ENCODE measurements at places on chromosomes 6 and 20.

GRCh38 chr6:134474955-134475354 is 157.0 kb upstream of the SGK1 start:
- no peak for DNase-seq

GRCh38 chr6:42722497-42722896 is at the start of gene PRPH2:
Gene PRPH2 (minus strand): TSS chr6:42722597. CDS start chr6:42722334, 263 bp downstream.
- DNase-seq: no peak

- no peak for DNase-seq
Measured at GRCh38 chr20:10654630-10655029, 19.2 kb downstream of the JAG1 start.

GRCh38 chr6:108008363-108008762 is 50.4 kb upstream of the SEC63 start:
- no peak for DNase-seq

GRCh38 chr6:170288091-170288631 is 2.7 kb downstream of the DLL1 start:
- no peak for DNase-seq

DNA sequence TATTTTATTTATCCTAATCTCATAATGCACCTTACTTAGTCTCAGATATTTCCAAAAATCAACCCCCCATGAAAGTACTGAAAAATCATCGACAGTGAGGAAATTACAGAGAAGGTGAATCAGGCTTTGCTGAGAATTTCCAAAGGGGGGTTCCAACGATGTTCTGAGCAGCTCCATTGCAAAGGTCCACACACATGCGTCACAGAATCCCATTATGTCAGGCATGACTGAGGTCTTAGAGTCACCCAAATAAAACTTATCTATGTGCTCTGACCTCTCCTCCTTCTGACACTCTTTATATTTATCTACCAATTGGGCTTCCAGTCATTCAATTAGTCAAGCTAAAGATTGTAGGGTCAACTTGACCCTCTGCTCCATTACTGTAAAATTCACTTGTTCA is 12.7 kb upstream of the LRRN4 start:
- DNase-seq: no peak

DNA sequence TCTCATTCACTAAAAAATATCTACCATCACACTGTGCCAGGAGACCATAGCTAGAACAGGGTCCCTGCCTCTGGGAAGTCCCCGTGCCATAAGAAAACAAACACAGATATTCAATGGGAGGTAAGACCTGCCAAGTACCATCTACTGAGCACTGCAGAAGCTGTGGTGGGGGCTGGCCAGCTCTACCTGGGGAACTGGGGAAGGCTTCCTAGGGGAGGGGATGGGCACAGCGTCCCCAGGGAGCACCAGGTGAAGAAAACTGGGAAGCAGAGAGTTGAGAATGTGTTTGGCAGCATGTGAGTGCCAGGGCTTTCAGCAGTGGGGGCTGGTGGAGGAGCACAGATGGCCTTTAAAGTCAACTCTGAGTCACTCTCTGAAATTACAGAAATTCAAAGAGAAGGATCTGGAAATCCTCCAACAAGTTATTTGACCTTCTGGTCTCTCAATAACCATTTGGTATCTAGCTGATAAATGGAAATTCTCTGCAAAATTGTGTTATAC is 85.2 kb downstream of the SHLD1 start:
- DNase-seq: peak; percentile 16

DNA sequence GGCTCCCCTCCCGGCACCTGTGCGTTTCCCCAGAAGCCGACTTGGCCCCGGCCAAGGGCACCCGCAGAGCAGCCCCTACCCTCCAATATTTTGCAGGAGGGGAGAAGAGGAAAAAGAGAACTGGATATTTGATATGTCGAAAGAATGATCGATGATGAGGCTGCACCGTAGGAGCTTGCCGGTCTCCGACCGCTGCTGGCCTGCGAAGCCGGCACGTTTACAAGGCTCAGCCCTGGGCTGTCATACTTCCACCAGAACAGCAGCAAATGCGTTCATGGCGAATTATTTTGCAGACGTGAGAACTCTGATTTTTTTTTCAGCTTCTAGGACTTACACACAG is 296.7 kb downstream of the TFAP2C start:
- DNase-seq: no peak

DNA sequence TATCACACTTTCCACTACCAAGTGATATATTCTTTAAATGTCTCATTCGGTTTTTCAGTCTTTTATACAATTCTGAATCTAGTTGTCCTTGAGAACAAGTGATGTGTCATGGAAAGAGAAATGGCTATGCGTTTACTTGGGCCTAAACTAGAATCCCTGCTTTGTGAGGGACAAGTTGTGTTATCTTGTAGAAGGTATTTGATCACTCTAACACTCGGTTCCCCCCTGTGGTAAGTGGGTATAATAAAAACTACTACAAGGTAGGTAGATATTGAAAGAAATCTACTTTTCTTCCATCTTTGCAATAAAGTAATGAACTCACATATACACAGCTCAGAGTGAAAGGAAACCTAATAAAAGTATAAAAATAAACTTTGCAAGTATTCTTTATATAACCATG is 108.9 kb downstream of the MANEA start:
- no peak for DNase-seq

- no peak for DNase-seq
Measured at GRCh38 chr6:157551041-157551832, 170.2 kb downstream of the ZDHHC14 start.

- no peak for DNase-seq
Measured at GRCh38 chr20:46215913-46216707, 92.2 kb downstream of the CDH22 start.

GRCh38 chr6:170174771-170175643 is 115.9 kb downstream of the DLL1 start:
- no peak for DNase-seq

DNA sequence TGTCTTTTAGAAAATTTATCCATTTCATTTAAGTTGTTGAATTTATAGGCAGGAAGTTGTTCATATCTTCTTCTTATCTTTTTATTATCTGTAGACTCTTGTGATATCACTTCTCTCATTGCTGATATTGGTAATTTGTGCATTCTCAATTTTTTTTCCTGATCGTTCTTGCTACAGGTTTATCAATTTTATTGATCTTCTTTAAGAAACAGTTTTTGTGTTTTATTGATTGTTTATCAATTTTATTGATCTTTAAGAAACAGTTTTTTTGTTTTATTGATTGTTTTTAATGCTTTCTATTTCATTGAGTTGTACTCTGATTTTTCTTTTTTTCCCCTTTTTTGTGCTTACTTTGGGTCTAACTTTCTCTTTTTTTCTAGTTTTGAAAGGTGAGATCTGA is 23.8 kb upstream of the SLC22A2 start:
- DNase-seq: no peak

DNA sequence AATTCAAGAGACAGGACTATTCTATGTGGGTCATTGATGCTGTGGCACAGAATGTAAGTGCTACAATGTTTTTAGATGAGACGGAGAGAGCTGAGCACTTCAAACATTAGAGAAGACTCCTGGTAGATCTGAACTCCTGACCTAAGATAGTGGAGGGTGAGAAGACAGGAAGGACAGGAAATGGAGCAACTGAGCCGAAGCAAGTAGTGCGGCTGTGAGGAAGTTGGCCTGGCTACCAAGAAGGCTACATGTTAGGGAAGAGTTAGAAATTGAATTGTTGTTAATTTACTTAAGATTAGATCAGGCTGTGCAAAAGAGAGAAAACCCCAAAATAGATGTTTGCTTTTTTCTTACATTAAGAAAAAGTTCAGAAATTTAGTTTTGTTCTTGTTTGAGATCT is 14.4 kb upstream of the MLIP start:
- no peak for DNase-seq

- DNase-seq: no peak
Measured at GRCh38 chr6:81890846-81891245, 138.4 kb upstream of the TENT5A start.

GRCh38 chr20:3839328-3839727 is 7.3 kb upstream of the MAVS start:
- DNase-seq: no peak

GRCh38 chr6:130969791-130970491 is 93.1 kb downstream of the EPB41L2 start:
- no peak for DNase-seq

DNA sequence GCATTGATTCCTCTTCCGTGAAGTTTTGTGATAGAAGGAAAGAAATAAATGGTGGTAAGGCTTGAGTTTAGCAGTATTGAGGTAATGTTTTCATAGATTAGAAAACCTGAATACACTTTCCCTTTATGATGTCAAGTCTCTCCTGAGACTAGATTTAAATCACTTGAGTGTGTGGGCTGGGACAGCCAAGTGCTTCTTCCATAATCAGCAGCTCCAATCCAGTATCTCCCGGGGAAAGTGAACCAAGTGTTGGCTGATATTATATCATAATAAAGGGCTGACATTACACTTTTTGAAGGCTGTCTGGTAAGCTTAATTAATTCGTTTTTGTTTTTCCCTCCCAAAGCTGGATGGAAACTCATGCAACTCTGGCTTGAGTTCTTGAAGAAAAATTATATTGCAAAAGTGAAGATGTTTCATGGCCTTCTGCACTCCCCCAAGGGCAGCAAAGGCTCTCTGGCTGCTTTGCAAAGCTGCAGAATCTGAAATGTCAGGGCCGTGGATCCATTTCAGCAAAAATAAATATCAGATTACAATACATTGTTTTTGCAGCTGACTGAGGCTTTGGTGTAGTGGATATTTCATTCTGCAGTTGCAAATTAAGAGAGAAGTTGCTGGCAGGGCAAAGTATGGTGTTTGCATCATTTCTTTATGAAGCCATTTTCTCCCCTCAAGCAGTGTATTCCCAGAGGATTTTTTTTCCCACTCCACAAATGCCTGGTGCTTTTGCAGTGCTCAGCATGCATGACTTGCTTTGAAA is 101.2 kb downstream of the MKKS start:
- DNase-seq: no peak

DNA sequence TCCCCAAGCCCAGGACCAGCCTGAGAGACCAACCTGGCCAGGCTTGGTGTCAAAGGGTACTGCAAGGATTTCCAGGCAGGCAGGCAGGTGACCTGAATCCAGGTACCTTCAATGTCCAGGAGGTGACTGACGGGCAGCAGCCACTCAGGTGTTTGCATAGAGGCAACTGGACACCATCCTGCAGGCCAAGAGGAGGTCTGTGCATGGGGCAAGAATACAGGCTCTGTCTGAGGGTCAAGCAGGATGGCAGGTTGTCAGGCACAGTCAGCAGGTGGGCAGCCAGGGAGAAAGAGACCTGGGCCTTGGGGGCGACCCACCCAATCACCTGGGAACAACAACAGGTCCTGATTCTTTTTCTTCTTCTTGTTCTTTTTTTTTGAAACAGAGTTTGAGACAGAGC is 159.3 kb upstream of the QKI start:
- DNase-seq: no peak

- DNase-seq: no peak
Measured at GRCh38 chr6:106087548-106088325, 1.6 kb downstream of the PRDM1 start.

Measured in T-helper 17 cell (primary cell).